IMR-90 (cell line): ENCODE measurements at places on chromosomes 2 and 18. TPM values are rescaled to one million over a fixed set of nuclear protein-coding genes. Genes with fewer than 3 reads are reported as not detected.
A peak's percentile ranks its signal among the peaks of the same experiment; 100 is the strongest.

The INHA gene
- polyA plus RNA-seq, result 0.80 and 0.96 TPM in 2 replicates

The SP140 gene
- 1.1 and 1.4 TPM in 2 replicates for polyA plus RNA-seq

The CYP27C1 gene
- polyA plus RNA-seq, result not detected in 2 replicates

The DLGAP1 gene
- 0.04 and 0.09 TPM in 2 replicates for polyA plus RNA-seq

The EHBP1 gene
- polyA plus RNA-seq, result 28.3 and 28.5 TPM in 2 replicates

The DSG2 gene
- 1.4 and 1.8 TPM in 2 replicates for polyA plus RNA-seq

The PLCD4 gene
- polyA plus RNA-seq, result 1.5 and 1.9 TPM in 2 replicates

DNA sequence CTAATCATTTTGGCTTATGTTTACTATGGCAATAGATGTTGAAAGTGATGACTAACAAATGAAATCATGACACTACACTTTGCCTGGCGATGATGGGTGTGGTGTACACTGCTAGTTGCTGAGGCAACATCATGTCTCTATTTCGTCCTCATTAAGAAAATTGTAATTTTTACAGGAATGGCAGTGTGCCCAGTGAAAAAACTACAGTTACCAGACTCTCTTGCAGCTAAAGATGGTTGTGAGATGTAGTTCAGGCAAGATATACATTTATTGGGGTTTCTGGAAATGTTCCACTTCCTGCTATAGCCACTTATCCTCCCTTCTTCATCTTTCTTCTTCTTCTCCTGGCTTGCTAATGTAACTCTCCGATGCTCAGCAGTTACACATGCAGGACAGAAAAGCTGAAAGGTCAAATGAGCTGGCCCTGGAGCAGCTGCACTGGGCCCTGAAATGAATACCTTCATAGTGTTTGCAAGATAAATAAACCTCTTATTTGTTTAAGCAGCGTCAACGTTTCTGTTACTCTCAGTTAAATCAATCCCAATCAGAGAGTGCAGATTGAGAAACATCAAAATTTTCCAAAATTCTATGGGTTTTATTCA is 46.0 kb downstream of the SOCS6 start:
- H3K27me3 ChIP-seq, result no peaks in the 10 kb centered on the region
- no peak overlapping the region for H3K4me3 ChIP-seq
- no peak overlapping the region for H3K27ac ChIP-seq
- DNase-seq, result no peak

DNA sequence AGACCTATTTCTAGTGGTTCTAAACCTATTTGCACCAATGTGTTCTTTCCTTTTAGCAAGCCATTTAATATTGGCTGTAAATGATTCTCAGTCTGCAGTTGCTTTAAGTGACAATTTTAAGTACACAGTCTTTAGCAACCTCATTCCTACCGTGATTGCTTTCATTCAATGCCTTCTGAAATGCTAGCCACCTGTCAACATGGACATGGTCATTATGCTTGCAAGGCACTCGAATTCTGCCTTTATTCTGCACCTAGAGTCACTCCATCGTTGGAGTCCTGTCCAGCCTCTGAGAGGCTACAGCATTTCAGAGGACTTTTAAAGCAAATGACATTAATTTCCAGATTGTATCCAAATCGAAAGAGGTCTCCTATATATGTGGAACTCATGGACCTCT is 115.1 kb downstream of the IRS1 start:
- no peaks in the 10 kb centered on the region for H3K4me1 ChIP-seq
- H3K27ac ChIP-seq, result no peak overlapping the region
- no peaks in the 10 kb centered on the region for H3K36me3 ChIP-seq
- DNase-seq, result no peak
- no peaks in the 10 kb centered on the region for H3K27me3 ChIP-seq

- no peak overlapping the region for H3K27ac ChIP-seq
- no peaks in the 10 kb centered on the region for H3K36me3 ChIP-seq
- peaks cover 17% of the 10 kb centered on the region for H3K4me1 ChIP-seq
- DNase-seq, result peak; percentile 13
- no peak overlapping the region for H3K4me3 ChIP-seq
- H3K27me3 ChIP-seq, result no peaks in the 10 kb centered on the region
These were observed 250.8 kb upstream of the OSR1 start for GRCh38 chr2:19609266-19609665.

DNA sequence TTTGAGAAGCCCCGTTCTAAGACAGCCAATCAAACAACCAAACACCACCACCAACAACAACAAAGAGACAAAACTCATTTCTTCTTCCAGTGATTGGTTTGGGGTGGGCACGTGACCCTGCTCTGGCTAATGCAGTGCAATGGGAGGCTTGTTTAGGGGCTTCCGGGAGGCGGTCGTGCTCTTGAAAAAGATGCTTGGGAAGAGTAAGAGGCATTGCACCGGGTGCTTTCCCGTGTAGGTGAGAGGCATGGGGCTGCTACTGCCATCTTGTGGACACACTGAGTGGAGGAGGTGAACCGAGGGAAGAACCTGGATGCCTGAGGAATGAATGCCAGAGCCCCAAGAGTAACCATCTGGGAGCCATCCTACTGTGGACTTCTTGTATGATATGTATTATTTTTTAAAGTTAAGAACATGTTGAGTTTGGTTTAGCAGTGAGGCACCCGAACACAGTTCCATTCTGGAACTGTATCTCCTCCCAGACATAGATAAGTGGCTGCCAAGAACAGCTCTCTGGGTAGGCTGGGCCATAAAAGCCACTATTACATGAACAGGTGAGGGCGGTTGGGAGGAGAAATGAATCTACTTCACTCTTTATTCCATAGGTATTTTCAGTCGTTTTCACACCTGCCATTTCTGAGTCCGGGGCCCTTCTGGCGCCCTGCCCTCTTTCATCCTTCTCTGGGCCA is 19.1 kb upstream of the ARHGAP25 start:
- no peak overlapping the region for H3K27ac ChIP-seq
- H3K4me3 ChIP-seq, result no peak overlapping the region
- no peaks in the 10 kb centered on the region for H3K36me3 ChIP-seq

DNA sequence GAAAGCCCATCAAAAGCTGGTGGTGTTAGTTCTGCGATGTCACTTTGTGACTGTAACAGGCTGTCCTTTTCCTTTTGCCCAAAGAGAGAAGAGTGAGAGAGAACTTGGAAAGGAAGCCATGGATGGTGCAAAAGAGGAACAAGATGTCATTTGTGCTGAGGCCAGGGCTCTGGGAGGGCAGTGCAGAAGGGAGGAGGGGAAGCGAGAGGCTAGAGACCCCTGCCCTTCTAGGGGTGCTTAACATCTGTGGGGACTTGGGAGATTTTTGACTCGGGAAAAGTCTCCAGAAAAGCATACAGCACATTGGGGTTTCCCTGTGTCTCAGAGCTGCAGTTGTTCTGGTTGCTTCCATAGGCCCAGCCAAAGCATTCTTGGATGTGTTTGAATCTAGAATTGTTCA is 49.6 kb downstream of the ZBTB7C start:
- no peak overlapping the region for H3K27ac ChIP-seq
- DNase-seq, result no peak
- H3K36me3 ChIP-seq, result no peaks in the 10 kb centered on the region
- peaks cover 14% of the 10 kb centered on the region; the same call in 1 of the 2 replicates for H3K27me3 ChIP-seq

GRCh38 chr2:176099159-176099727 is 352 bp upstream of the HOXD12 start:
- H3K27me3 ChIP-seq, result peaks cover 93% of the 10 kb centered on the region
- H3K4me1 ChIP-seq, result peaks cover 3% of the 10 kb centered on the region; the same call in 1 of the 2 replicates
- no peak for DNase-seq
- no peaks in the 10 kb centered on the region for H3K36me3 ChIP-seq
- no peak overlapping the region for H3K4me3 ChIP-seq

DNA sequence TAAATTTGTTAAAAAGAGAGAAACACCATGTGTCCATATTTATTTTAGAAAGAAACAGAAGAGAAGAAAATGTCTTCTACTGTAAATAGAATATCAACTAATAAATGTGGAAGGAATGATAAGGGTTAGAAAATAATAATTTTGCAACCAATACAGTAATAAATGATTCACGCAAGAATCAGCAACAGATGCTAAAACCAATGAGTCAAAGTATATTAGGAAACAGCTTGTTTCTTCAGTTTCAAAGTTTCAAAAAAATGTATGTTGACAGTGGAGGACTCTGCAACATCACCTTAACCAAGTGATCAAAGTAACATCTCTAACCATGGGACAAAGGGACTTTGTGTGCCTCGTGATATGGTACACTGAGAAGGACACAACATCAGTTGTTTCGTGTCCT is 147.0 kb downstream of the TWIST2 start:
- no peak overlapping the region for H3K27ac ChIP-seq
- peaks cover 15% of the 10 kb centered on the region for H3K27me3 ChIP-seq
- H3K36me3 ChIP-seq, result no peaks in the 10 kb centered on the region
- no peak for DNase-seq

DNA sequence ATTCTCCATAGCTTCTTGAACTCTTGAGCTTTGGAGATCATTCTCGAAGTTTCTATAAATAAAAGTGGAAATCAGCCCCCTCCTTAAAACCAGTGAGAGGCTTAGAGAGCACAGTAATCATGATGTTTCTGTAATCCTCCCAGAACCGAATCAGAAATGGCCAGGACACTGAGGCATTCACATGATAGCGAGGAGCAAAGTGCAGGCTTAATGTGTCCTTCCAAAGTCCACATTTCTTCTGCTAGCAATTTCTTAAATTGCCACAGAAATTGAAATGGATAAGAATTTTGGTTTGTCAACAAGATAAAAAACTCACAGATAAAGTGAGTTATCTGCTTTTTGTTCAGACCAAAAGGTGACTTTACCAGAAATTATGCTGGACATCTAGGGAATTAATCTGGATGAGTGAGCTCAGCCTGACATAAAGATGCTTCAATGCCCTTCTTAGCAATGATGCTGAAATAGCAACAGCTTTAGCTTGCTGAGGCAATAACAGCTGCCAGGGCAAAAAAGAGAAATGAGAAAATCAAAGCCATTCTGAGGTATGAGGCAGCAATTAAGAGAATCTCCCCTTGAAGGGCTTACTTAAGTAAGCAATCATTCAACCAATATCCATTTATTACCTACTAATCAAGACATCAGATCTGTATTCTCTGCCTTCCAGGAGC is 82.4 kb upstream of the PHLPP1 start:
- H3K4me3 ChIP-seq, result no peak overlapping the region
- H3K36me3 ChIP-seq, result no peaks in the 10 kb centered on the region
- DNase-seq, result no peak
- H3K4me1 ChIP-seq, result no peaks in the 10 kb centered on the region
- no peak overlapping the region for H3K27ac ChIP-seq

GRCh38 chr2:113277474-113278072 is 1.1 kb downstream of the PAX8 start:
- no peak overlapping the region for H3K27ac ChIP-seq
- no peak for DNase-seq
- H3K27me3 ChIP-seq, result peaks cover 58% of the 10 kb centered on the region
- no peaks in the 10 kb centered on the region for H3K36me3 ChIP-seq
- no peak overlapping the region for H3K4me3 ChIP-seq

- H3K4me1 ChIP-seq, result peaks cover 37% of the 10 kb centered on the region
- no peak for DNase-seq
- no peaks in the 10 kb centered on the region for H3K36me3 ChIP-seq
- no peaks in the 10 kb centered on the region for H3K27me3 ChIP-seq
- no peak overlapping the region for H3K4me3 ChIP-seq
These were observed 82.3 kb downstream of the SH3RF3 start for GRCh38 chr2:109211315-109211714.
